ENCODE measurements at places on chromosomes 1 and 21.
A peak's percentile ranks its signal among the peaks of the same experiment; 100 is the strongest.

DNA sequence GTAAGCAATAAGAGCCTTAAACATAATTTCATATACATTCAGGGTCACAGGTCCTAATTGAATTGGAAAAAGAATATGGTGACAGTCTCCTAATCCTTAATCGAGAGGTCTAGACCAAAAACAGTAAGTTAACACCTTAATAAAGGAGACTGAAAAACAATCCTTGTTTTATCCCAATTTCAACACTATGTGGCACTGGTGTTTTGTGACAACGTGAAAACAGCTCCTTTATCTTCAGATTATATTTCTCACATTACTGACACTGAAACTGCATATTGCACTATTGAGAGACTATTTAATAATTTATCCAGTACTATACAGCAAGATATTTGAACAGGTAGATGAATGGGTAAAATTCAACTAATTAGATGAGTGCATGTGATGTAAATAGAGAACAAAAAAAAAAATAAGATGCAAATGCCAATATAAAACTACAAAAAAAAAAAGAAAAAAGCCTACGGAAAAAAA is 34.1 kb downstream of the TP53BP2 start:
- no peak for DNase-seq

- DNase-seq: no peak
Measured at GRCh38 chr21:20030390-20030789, 967.8 kb upstream of the NCAM2 start.

- DNase-seq: no peak
Measured at GRCh38 chr1:117653732-117654492, 48.1 kb downstream of the TENT5C start.

GRCh38 chr1:119871881-119872280 is 24.4 kb downstream of the ADAM30 start:
- DNase-seq: no peak

DNA sequence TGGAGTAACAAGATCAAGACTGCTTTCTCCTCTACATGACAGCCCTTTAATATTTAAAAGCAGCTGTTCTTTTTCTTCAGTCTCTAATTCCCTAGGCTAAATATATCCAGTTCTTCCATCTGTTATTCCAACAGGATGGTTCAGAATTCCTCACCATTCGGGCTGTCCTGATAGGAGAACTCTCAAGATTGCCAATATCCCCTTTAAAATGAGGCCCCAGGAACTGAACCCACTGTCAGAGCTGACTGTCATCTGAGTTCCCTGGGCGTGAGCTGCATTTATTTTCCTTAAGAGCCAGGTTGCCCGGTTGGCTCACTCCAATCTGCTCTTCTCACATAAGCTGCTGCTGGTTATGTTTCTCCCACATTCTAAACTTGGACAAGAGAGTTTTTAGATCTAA is 177.6 kb downstream of the MIS18A start:
- no peak for DNase-seq

- DNase-seq: no peak
Measured at GRCh38 chr1:29180497-29181412, 945 bp downstream of the SRSF4 start.

DNA sequence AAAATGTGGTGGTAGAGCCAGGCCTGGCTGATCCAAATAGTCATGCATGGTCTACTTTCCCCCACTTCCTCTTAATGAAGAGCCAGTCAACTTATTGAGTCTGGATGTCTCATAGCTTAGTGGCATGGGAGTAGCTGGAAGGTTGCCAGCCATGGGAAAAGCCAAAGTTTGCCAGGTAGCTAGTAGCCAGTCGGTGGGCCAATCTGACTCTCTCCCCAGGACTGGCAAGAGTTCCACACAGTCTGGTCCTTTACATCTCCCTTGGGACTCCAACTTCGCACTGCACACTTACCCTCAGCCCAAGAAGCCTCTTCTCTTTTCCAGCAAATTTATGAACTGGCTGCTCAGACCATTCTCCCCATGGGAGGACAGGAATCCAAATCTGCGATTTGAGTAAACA is 8.3 kb downstream of the WARS2 start:
- no peak for DNase-seq

DNA sequence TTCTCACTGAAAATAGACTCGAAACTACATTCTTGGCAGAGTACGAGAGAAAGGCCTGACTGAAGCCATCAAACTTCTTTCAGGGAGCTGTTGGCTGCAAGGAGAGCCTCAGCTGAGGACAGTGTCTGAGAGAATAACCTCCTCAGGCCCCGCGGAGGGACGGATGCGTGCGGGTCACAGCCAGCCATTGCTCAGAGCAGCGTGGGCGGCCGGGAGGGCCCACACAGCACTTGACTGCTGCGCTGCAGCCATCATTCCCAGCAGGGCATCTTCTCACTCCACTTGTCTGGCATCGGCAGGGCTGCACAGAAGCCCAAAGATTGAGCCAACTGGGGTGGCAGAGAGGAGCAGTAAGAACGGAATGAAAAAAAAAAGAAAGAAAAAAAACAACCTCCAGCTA is 113.5 kb downstream of the XCL2 start:
- DNase-seq: no peak

DNA sequence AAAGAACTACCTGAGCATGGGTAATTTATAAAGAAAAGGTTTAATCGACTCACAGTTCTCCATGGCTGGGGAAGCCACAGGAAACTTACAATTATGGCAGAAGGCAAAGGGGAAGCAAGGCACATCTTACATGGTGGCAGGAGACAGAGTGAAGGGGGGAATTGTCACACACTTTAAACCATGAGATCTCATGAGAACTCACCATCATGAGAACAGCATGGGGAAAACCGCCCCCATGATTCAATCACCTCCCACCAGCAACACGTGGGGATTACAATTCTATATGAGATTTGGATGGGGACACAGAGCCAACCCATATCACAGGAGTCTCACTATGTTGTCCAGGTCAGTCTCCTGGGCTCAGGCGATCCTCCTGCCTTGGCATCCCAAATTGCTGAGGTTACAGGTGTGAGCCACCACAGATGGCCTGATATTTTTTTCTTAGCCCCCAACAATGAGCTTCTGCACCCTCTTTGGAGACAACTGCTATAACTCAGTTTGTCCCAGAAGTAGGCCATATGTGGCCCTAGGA is 22.5 kb upstream of the MORC3 start:
- DNase-seq: no peak

GRCh38 chr1:9196129-9197040 is 38.2 kb upstream of the H6PD start:
- DNase-seq: peak; percentile 74

DNA sequence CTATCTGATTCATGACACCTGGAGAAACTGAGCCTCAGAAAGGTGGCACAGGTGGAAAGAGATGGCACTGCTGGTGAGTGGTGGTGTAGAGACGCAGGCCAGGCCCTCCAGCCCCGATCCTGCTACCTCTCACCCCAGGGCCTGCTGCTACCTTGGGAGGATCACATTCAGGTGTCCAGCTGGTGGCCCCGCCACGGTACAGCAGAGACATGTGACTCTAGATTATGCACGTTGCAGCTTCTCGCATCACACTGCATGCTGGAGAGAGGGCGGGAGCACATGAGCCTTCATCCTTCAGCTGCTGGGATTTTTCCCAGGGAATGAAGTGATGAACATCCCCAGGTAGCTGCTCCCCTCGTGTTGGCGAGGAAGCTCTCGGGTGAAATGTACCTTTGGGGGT is 32.9 kb downstream of the KAZN start:
- DNase-seq: no peak

GRCh38 chr1:191142748-191143147 is 665.1 kb upstream of the BRINP3 start:
- DNase-seq: no peak

DNA sequence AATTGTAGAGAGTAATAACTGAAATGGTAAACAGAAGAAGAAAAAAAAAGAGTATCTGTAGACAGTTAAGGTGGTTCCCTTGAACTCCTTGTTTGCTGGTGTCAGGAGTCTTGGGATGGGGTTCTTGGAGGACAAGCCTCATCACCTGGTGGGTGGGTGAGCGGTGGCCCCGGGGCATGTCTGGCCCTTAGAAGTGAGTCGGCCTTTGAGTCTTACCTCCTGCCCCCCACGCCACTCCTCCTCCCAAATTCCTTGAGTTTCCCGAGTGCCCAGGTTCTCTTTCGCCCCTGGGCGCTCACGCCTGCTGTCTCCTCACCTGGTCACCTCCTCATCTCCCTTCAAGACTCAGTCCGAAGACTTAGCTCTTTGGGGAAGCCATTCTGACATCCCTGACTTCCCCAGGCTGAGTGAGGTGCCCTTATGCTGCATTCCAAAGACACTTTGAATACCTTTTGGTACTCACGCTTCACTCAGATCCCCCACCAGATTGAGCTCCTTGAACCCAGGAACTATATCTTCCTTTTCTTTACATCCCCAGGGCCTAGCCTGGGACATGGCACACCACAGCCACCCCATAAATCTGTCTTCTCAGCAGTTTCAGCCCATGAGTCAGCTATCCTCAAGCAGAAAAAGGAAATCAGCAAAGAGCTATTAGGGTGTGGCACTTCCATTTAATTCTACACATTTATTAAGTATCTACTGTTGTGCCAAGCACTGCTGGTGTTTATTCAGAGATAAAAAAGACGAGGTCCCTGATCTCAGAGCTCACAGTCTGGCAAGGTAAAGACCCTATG is 13.5 kb upstream of the IKBKE start:
- no peak for DNase-seq

DNA sequence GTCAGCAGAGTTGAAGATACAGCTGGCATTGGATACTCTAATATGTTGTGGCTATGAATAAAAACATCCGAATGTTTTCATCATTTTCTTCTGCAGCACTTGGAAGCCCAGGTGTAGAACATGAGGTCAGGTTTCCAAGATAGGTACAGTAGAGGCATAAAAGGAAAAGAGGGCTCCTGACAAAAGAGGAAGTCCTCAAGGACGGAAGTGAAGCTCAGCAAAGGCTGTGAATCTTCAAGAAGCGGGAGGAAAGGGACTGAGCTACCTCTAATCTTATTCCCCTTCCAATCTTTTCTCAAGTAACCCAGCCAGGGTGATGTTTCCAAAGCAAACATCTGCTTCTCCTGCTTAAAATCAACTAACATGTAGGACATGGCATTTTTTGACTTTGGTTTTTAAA is 4.4 kb upstream of the PIK3C2B start:
- no peak for DNase-seq

GRCh38 chr21:38439957-38440356 is 58.3 kb downstream of the ERG start:
- DNase-seq: no peak

DNA sequence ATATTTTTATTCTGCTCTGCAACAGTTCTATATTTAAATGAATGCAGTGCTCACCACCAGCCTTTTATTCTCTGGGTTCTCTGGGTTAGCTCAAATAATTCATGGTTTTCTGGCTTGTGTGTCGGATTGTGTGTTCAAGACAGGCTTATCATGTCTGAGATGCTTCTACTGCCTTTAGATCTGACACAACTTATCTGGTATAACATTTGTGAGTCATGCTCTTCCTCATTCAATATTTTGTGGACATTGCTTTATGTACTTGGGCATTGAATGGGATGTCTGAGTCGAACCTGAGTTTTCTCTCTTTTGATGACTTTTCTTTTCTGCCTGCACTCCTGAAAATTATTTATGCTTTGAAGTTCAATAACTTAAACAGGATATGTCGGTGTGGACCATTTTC is 17.6 kb upstream of the PKP1 start:
- DNase-seq: no peak

DNA sequence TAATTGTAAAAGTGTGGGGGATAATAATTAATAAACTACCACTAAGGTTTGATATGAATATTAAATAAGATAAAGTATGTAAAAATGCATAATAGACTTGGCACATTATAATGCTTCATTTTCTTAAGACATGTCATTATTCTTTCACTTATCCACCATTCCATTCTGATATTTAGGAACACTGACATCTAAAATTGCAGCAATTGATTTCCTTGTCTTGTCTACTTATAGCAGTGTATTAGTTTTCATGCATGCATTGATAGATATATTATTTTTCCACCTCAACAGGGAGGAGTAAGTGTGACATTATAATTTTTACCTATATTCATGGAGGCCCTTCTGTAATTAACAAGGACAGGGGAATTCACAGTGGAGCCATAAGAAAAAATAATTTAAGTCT is 41.6 kb upstream of the RGS4 start:
- no peak for DNase-seq
